Stimulated activated CD4-positive, alpha-beta T cell treated with anti-CD3 and anti-CD28 coated beads, Interleukin-12 subunit alpha, Interleukin-12 subunit beta, amount 100 ng/mL, for 24 hours (primary cell): ENCODE measurements at places on chromosomes 6 and 20.

- DNase-seq, result no peak
Measured at GRCh38 chr6:139480356-139481165, 106.1 kb upstream of the CITED2 start.

- DNase-seq, result no peak
Measured at GRCh38 chr6:111657146-111657545, 51.5 kb upstream of the TRAF3IP2 start.

GRCh38 chr20:19566226-19566945 is 191.7 kb upstream of the RIN2 start:
- DNase-seq, result no peak

DNA sequence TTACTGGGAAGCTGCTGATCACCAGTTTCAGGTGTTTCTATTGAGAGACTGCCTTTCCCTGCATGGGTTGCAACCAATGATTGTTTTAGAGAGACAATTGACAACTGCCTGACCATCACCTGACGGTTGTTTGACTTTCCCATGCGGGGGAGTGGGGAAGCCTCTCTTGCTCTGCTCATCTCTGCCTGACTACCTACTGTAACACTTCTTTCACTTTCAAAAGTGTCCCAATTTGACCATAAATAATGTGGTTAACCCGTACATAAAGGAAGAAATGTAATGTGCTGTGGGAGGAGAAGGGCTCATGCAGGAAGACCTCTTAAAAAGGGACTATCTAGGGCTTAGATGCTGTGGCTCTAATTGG is 122.1 kb upstream of the PHACTR1 start:
- no peak for DNase-seq

DNA sequence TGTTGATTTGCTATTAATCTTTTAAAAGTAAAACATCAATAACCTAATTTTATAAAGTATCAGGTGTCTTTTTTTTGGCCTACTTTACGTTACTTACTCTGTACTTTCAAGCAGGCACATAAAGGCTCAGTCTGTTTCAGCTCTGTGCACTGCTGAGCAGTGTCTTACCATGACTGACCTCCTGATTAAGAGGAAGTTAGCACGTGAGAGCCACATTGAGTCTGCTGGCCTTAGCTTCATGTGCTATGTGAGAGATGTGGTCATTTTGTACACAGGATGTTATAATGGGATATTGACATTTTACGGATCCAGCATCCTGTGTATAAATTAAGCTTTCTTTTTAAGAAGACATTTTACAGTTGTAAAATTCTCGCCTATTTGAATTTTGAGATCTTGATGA is 31.9 kb downstream of the ARID1B start:
- DNase-seq, result no peak

GRCh38 chr6:36516988-36517387 is 30.3 kb downstream of the STK38 start:
- no peak for DNase-seq

- no peak for DNase-seq
Measured at GRCh38 chr6:22392711-22393110, 95.9 kb upstream of the PRL start.

GRCh38 chr6:6851949-6852261 is 255.9 kb upstream of the RREB1 start:
- no peak for DNase-seq

GRCh38 chr6:157432231-157432891 is 51.4 kb downstream of the ZDHHC14 start:
- DNase-seq, result no peak

DNA sequence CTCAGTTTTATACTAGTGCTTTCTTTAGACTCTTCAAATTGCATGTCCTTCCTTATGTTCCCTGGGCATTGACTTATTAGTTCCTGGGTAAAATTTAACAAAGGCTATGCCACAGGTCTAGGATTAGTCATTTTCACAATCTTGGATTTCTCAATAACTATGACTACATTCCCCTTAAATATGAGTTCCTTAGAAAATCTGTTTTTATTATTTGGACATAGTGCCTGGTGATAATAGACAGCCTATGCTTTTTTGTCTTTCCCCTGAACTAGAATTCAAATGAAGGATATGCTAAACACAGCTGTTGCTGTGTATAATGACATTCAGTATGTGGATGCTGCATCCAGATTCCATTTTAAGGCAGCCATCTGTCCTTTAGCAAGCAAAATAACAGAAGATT is 1252.8 kb upstream of the GJE1 start:
- no peak for DNase-seq

DNA sequence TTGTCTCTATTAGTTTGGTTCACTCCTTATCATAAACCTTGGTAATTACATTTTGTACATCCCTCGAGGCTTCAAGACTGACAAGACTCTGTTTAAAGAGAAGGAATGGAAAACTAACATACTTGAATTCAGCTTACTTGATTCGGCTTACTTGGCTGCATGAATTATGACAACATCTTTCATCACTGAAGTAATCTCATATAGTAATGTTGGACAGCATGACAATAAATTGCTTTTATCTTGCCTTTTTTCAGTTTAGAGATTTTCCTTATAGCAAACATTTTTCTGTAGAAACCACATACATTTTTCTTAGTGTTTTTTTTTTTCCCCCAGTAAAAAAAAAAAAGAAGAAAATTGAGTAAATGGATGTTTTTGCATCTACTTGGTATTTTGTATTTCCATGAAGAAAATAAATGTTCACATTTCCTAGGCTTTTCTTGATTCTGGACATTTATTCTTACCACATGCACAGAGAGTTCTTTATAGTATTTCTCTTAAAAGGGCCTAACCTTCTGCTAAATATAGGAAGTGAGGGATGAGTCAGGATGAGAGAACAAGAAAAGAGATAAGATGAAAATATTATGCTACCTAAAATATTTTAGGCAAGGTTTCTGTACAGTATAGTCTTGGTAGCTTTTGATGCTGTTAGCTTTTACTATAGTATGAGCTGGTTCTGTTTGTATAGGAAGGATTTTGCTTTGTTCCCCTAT is 101.0 kb upstream of the HDGFL1 start:
- DNase-seq, result no peak

DNA sequence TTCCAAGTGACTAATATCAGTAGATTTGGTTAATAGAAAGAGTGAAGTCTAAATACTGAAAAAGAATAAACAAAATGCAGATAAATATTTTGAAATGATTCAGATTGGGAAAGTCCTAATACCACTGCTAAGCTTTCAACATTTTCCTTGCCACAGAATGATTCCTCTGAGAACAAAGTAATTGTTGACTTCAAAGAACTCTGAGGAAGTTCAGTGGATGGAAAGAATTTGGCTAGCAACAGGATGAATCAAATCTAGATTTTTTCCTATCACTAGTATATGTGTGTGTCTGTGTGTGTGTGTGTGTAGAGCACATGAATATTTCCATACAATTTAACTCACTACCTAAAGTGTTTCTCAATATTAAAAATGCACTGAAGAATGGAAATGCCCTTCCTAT is 107.9 kb upstream of the PREP start:
- no peak for DNase-seq

DNA sequence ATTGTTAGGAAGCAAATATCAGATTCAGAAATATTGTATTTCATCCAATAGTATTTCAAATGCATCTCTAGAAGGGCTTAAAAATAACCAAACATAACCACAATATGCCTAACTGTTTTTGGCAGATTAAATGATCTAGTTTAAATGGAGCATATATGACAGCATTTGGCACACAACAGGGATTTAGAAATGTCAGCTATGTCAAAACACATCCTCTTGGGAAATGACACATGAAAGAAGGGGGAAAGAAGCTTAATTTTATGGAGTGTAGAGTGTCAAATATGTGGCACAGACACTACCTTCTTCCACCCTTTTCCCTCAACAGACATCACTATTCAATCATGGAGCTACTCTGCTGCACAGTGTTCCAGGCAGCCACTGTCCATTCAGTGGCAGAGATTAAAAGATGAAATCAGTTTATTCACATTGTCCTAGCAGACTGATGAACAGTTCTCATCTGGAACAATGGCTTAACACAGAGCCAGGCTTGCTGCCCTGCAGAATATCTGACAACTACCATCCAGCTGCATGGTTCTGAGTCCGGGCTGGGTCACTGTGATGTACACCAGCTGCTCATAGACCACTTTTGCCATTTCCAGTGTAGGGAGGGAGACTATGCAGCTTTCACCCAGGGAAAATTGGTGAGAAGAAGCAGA is 349.8 kb downstream of the DHX35 start:
- no peak for DNase-seq

- DNase-seq, result no peak
Measured at GRCh38 chr6:168647271-168647670, 206.3 kb downstream of the SMOC2 start.

- DNase-seq, result no peak
Measured at GRCh38 chr20:57683287-57683686, 26.5 kb downstream of the PMEPA1 start.

DNA sequence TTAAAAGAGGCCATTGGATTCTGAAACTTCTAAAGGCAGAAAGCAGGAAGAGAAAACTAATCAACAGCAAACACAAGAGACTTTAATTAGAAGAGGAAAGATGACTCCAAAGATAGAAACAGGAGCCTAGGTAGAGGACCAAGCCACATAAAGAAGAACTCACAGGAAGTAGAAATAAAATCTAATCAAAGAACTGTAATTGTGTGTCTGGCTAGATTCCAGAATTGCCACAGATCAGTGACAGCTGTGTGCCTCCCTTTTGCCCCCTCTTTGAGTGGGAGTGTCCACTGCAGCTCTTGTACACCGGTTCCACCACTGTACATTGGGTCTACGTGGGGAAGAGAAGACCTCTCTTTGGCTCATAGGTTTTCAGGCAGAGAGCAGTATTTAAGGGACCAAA is 22.3 kb upstream of the THEMIS start:
- DNase-seq, result no peak

DNA sequence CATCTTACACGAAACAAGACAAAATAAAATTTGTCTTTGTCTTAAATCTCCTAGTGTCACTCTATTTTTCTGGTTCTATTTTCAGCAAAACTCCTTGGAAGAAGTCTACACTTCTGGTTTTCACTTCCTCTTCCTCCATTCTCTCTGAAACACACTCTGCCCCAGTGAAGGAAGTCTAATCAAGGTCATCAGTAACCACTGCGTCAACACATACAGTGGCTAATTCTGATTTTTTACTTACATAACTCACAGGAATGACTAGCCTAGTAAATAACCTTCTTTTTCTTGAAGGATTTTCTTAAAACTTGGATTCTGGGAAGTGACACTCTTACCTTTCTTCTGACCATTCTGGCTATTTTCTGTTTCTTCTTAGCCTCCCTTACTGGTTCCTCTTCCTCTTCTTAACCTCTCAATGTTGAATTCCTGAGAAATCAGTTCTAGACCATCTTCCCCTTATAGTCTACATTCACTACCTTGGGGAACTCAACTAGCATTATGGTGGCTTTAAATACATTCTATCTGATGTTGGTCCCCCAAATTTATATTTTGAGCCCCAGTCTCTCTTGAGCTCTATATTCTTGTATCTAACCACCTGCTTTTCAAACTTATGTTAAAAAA is 37.5 kb downstream of the AIG1 start:
- DNase-seq, result no peak

GRCh38 chr6:95318137-95318536 is 259.2 kb upstream of the MANEA start:
- DNase-seq, result no peak

- no peak for DNase-seq
Measured at GRCh38 chr20:60715172-60715571, 536.9 kb upstream of the CDH4 start.

- DNase-seq, result no peak
Measured at GRCh38 chr6:35754452-35755277, 17.8 kb downstream of the ARMC12 start.

DNA sequence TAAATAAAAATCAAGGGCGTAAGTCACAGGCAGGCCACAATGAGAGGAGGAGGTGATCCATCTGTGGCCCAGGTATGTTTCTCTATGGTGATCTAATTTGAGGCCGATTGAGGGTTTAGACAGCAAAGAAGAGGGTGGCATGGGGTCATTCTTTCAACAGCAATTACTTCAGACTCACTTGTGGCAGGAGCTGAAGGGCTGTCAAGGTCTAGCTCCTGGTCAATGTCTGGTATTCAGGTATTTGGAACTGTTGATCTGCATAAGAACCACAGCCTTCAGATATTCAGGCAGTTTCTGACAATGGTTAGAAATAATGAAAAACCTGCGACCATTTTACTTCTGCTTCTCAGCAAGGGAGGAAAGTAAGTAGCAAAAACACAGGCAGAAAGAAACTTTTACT is 259.6 kb downstream of the FOXC1 start:
- DNase-seq, result no peak

DNA sequence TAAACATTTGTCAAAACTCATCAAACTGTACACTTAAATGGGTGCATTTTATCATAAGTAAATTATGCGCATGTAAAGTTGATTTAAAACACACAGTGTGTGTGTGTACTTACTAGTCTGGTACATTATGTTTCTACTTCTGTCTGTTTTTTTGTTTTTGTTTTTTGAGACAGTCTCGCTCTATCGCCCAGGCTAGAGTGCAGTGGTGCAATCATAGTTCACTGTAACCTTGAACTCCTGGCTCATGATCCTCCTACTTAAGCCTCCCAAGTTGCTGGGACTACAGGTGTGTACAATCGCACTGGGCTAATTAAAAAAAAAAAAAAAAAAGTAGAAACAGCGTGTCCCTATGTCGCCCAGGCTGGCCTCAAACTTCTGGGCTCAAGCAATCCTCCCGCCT is 23.0 kb upstream of the FKBP5 start:
- DNase-seq, result no peak

- no peak for DNase-seq
Measured at GRCh38 chr20:54624706-54625390, 149.5 kb downstream of the DOK5 start.

DNA sequence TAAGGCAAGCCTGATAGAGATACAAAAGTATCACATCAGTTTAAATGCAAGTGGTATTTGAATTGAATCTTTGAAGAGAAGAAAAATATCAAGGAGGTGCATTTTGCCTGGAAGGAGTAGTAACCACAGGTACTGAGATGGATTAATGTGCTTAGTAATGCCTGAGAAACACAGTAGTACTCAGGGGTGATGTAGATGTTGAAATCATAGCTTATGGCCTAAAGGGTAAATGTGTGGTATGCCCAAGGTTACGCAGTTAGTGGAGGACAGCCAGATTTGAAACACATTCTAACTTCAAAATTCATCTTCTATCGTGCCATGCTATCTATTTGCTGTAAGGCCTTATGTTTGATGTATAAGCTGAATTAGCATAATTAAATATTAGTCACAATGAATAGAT is 55.9 kb downstream of the STXBP5 start:
- DNase-seq, result no peak
